Adipose tissue (tissue), 3 donors: ENCODE measurements at places on chromosomes 1 and 21. TPM values are rescaled to one million over a fixed set of nuclear protein-coding genes. Genes with fewer than 3 reads are reported as not detected.

DISP3 gene
- polyA plus RNA-seq, result 0.01 TPM

NIBAN1 gene
- polyA plus RNA-seq, result 5.9 TPM

ILDR2 gene
- 0.11 TPM for polyA plus RNA-seq

SOX13 gene
- 32.3 TPM for polyA plus RNA-seq

KRTAP12-4 gene
- not detected for polyA plus RNA-seq
